Right ventricle myocardium inferior (tissue), 1 donor: ENCODE measurements at places on chromosomes 11 and 22. TPM values are rescaled to one million over a fixed set of nuclear protein-coding genes. Genes with fewer than 3 reads are reported as not detected.

Gene PTH
- not detected for total RNA-seq

DNA sequence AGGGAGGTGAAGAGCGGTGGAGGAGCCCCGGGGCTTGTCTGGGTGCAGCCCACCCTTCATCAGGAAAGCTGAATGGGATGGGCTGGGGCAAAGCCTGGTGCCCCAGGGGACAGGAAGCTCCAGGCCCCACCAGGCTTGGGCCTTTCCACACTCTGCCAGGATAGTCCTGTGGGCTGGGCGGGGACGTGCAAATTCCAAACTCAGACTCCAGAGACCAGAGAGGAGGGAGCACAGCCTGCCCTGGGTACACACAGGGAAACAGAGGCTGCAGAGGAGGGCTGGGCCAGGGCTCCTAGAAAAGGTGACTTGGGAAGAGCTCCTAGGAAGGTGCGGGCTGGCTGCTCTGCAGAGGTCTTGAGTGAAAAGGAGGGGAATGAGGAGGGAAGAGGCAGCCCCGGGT lies 124.7 kb downstream of the MED15 start:
- no peak for DNase-seq

DNA sequence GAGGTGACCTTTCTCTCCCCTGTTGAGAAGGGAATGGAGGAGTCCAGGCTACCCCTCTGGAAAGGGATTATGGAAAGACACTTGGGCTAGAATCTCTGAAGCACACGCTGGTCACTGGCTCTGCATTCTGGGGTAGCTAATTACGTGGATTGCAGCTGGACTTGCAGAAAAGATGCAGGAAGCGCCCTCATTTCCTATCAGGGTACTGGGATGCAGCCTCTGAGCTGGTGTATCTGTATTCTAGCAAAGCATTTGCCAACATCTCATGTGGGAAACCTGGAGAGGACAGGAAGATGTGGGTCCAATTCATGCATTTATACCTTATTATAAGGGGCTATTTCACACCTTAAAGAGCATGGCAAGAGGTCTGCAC lies 44.3 kb downstream of the CD82 start:
- no peak for DNase-seq

- no peak for DNase-seq
These were observed 237.3 kb upstream of the NCAM1 start for GRCh38 chr11:112723676-112724495.

Gene ART1
- 1.7 TPM for total RNA-seq

Gene CLCF1
- 0.51 TPM for total RNA-seq

Gene PDE2A
- 41.2 TPM for total RNA-seq

Gene OR8G5
- not detected for total RNA-seq

DNA sequence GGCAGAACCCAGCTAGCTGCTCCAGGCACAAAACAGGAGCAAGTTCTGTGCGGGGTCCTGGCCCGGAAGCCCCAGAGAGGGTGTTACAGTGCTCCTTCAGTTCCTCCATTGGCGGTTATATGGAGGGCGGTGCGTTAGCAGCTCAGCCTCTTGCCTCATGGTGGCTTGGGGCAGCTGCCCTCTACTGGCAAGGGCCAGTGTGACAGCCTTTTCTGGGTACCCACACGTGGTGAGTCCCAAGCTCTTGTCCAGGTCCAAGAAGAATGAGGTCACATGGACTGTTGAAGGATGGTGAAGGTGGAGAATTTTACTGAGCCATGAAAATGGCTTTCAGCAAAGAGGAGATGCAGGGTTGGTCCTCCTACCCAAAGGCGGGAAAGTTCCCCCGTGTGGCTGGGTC lies 100.5 kb downstream of the WT1 start:
- no peak for DNase-seq

Gene ANO9
- 0.41 TPM for total RNA-seq

DNA sequence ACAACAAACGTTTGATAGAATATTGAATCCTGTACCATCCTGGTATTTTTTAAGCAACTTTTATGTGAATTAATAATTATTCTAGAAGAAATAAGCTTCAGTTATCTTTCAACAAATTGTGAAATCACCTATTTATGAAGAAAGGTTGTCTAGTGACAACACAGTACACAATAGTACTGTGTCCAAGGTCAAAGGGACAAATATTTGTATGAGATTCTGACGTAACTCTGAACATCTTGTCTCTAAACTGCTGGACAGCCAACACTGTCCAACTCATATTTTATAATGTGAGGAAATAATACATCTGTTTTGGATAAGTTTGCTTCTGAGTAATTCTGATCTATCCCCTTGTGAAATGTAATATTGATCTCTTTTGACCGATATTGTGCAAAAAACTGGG lies 18.9 kb downstream of the CASP5 start:
- no peak for DNase-seq

- peak; percentile 59 for DNase-seq
These were observed at the start of gene LRP5 for GRCh38 chr11:68312117-68312779. Gene LRP5, plus strand, starts transcription at chr11:68312591. Its CDS starts 124 bp downstream, at chr11:68312715.

Gene SEPTIN3
- 0.08 TPM for total RNA-seq

DNA sequence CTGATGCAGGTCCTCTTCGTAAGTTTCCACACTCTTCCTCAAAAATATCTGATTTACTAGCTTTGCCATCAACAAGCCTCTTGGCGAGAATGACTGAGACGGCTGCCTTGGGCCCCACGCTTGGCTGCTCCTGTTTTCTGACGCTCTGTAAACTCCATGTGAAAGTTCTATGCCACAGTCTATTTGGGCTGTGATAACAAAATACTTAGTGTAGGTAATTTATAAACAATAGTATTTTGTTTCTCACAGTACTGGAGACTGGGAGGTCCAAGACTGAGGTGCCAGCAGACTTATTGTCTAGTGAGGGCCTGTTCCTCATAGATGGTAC lies 123.2 kb upstream of the SORL1-AS1 start:
- DNase-seq = no peak

DNA sequence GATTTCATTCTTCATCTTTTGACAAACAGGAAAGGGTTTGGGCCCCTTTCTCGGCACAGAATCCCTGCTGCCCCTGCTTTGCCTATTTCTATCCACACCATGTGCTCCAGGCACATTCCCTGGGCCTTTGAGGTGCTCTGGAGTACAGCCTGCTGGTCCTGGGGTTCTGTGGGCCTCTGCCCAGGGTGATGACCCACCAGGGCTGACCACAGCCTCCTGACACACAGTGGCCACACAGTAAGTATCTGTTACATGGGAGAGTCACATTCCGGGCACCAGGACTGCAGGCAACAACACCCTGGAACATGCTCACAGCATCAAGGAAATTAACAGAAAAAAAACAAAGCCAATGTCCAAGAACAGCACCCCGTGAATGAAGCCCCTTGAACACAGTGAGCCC lies 39.1 kb downstream of the SCUBE2 start:
- no peak for DNase-seq

- no peak for DNase-seq
These were observed 442.4 kb downstream of the DLG2 start for GRCh38 chr11:85184721-85185120.
